Effector memory CD4-positive, alpha-beta T cell (primary cell): ENCODE measurements at places on chromosomes 16 and 17.
A peak's percentile ranks its signal among the peaks of the same experiment; 100 is the strongest.

GRCh38 chr16:27426423-27427408, 24.7 kb downstream of the IL21R start:
- H3K4me1 ChIP-seq = no peaks in the 10 kb centered on the region
- DNase-seq = peak; percentile 71
- H3K27me3 ChIP-seq = no peaks in the 10 kb centered on the region
- peaks cover 16% of the 10 kb centered on the region for H3K36me3 ChIP-seq
- H3K4me3 ChIP-seq = no peak overlapping the region

DNA sequence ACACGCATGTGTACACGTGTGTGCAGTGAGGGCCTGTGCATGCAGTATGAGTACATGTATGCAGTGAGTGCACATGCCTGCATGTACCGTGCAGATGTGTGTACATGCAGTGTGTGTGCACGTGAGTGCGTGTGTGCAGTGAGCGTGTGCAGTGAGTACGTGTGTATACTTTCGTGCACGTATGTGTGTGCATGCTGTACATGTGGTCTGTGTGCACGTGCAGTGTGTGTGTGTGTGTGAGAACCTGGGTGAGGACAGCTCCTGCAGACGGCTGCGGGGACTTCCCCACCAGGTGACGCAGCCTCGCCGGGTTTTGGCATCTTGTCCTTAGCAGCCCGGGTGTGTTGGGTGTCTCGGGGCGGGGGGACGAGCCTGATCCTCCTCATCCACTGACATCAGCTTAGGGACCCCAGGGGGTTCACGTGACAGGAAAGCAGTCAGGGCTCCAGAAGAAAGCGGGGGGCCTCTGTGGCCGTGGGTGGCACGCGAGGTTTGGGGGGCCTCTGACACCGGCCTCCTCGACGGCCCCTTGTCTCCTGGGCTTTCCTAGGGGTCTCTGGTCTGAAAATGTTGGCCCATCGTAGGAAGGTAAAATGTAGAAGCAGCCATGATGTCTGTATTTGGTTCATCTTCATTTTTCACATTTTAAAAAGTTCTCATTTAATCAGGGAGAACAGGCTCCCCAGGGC, 119.6 kb upstream of the ZNF750 start:
- no peaks in the 10 kb centered on the region for H3K4me1 ChIP-seq
- H3K4me3 ChIP-seq = no peak overlapping the region
- H3K27me3 ChIP-seq = no peaks in the 10 kb centered on the region
- H3K27ac ChIP-seq = no peak overlapping the region
- DNase-seq = no peak

DNA sequence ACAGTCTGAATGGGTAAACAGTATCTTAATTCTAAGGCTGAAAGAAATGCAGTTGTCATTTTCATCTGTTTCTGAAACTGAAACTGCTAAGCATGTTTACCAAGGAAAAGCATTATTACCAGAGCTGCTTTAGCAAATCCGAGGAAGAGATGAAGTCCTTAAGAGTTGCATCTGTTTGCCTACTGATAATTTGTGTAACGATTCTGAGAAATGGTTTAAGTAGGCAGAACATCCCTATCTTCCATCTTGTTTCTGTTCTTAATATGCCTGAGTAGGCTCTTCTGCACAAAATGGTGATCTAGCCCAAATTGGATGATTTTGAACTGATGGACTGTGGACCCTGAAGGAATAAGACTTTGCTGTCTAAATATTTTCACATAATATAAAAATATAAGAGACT, 34.9 kb downstream of the NUP93 start:
- DNase-seq = no peak
- H3K27me3 ChIP-seq = no peaks in the 10 kb centered on the region
- no peak overlapping the region for H3K27ac ChIP-seq
- H3K36me3 ChIP-seq = peaks cover 13% of the 10 kb centered on the region
- peaks cover 3% of the 10 kb centered on the region for H3K4me1 ChIP-seq

GRCh38 chr16:13798211-13798610, 121.7 kb upstream of the ERCC4 start:
- no peak overlapping the region for H3K4me3 ChIP-seq
- H3K4me1 ChIP-seq = no peaks in the 10 kb centered on the region
- no peaks in the 10 kb centered on the region for H3K36me3 ChIP-seq
- no peak for DNase-seq

DNA sequence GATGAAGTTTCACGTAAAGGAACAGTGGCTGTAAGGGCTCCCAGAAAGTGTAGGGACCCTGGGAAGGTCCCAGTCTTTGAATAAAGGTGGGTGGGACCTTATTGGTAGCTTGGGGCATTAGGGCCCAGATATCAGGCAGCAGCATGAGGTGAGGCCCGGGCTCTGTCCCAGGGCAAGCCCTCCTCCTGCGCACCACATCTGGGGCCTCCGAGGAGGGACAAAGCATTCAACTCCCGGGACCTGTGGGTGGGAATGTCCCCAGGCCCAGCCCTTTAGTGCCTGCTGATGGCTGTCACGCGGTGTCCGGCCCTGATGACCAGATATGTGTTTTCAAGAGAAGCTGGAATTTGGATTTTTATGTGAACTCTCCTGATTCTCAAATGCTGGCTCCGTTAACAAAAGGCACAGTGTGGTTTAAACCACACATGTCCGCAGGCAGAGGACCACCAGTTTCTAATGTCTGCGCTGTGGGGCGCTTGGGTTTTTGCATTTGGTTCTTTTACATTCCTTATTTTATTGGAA, 30.4 kb downstream of the RAI1 start:
- no peaks in the 10 kb centered on the region for H3K27me3 ChIP-seq
- H3K27ac ChIP-seq = no peak overlapping the region
- H3K36me3 ChIP-seq = no peaks in the 10 kb centered on the region
- no peak overlapping the region for H3K4me3 ChIP-seq
- H3K4me1 ChIP-seq = no peaks in the 10 kb centered on the region
- DNase-seq = no peak

GRCh38 chr17:4870855-4871254, 28.5 kb upstream of the C17orf107 start:
- H3K27ac ChIP-seq = no peak overlapping the region
- no peaks in the 10 kb centered on the region for H3K36me3 ChIP-seq
- DNase-seq = no peak
- H3K27me3 ChIP-seq = no peaks in the 10 kb centered on the region

- DNase-seq = peak; percentile 62
- peaks cover 16% of the 10 kb centered on the region for H3K36me3 ChIP-seq
- peaks cover 23% of the 10 kb centered on the region for H3K4me1 ChIP-seq
- peak overlapping the region; percentile 92 for H3K4me3 ChIP-seq
- no peaks in the 10 kb centered on the region for H3K27me3 ChIP-seq
These were observed 579 bp upstream of the CYBA start for GRCh38 chr16:88651276-88651988.
